Fibroblast of skin of right quadriceps (primary cell): ENCODE measurements at places on chromosomes 3 and 15.

- DNase-seq, result no peak
Measured at GRCh38 chr3:117217760-117218316, 508.3 kb downstream of the TUSC7 start.

- peak; percentile 85 for DNase-seq
Measured at GRCh38 chr3:119293871-119294695, at the start of gene ARHGAP31. Gene ARHGAP31 (plus strand): TSS chr3:119294383. CDS start chr3:119294905, 522 bp downstream.

DNA sequence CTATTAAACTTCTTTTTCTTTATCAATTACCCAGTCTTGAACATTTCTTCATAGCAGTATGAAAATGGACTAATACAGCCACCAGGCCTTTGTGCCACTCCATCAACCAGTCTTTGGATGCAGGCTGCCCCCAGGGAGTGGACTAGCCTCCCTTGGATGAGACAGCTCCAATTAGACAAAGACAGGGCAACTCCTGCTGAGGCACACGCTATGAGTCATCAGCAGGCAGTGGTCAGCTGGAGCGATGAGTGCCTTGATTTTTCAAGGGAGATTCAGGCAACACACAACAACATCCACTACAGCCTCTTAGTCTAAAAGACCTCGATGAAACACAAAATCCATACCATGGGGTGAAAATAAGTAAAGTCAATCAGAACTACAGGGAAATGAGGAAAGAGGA is 160.1 kb downstream of the ARRDC4 start:
- DNase-seq, result peak; percentile 26

GRCh38 chr15:53566912-53567311 is 192.6 kb downstream of the WDR72 start:
- no peak for DNase-seq

GRCh38 chr3:135083179-135083578 is 288.1 kb downstream of the EPHB1 start:
- no peak for DNase-seq

DNA sequence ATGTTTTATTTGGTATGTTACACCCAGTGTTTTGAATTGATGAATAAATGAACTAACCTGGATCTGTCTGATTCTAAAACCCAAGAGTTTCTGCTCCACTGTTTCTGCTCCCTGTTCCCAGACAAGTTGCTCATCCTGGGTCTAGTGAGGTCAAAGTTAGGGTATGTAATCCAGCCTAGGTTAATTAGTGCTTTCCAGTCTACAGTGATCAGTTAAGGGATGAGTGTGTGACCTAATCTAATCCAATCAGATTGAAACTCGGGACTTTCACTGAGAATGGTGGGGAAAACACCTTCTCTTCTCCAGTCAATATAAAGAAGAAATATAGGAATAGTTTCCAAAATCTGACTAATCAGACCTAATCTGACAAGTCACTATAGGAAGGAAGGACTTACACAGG is 27.8 kb upstream of the RHCG start:
- no peak for DNase-seq
